ENCODE measurements at places on chromosomes 7 and 10.

DNA sequence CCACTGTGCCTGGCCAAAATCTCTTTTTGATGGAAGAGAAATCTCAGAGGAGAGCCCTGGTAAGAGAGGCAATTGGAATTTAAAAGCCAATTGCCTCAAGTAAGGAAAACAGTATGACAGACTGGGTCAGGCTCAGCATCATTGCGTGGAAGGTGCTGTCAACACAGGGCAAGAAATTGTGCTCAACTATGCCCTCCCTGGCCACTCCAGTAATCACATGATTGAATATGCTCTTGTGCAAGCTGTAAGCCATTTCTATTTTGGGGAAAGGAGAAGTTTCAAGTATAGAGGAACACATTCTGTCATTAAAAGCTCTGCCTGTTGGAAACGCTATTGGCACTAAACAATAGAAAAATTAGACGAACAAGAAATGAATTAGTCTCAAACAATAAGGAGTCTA is 1127.7 kb downstream of the REEP3 start:
- no peak for DNase-seq

GRCh38 chr10:132579027-132579859 is 41.7 kb downstream of the INPP5A start:
- no peak for DNase-seq

DNA sequence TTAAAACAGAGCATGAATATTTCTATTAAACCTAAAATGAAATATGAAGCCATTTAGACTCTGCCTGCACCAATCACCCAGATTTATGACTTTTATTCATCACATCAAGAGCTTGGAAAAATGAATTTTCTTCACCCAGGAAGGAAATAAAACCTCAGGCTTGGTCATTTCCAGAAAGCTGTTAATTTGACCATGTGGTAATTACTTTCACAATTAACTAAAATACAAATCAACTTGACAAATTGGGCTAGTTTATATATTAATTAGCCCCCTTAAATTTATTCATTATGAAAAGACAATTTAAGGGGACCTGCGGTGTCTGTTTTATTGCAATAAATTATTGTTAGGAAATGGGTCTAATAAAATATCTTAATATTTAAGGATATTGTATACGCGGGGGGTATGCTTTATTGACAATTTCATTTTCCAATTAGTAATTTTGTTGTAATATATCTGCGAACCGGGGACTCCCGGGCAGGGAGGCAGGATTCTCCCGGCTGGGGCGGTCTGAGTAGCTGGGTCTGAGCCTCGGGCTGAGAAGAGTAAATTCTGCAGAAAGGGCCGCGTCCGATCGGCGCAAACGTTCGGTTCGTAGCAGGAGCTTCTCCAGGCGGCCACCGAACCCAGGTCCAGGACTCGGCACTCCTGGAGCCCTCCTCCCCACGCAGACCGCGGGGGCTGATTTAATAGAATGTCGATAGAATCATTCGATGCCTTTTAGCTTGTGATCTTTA is 9.4 kb upstream of the MNX1 start:
- DNase-seq: no peak

DNA sequence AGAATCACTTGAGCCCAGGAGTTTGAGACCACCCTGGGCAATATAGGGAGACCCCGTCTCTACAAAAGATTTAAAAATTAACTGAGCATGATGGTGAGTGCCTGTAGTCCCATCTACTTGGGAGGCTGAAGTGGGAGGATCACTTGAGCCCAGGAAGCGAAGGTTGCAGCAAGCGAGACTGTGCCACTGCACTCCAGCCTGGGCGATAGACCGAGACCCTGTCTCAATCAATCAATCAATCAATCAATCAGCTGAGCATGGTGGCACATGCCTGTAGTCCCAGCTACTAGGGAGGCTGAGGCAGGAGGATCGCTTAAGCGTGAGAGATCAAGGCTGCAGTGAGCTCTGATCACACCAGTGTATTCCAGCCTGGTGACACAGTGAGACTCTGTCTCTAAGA is 40.5 kb downstream of the DNAJB12 start:
- no peak for DNase-seq

DNA sequence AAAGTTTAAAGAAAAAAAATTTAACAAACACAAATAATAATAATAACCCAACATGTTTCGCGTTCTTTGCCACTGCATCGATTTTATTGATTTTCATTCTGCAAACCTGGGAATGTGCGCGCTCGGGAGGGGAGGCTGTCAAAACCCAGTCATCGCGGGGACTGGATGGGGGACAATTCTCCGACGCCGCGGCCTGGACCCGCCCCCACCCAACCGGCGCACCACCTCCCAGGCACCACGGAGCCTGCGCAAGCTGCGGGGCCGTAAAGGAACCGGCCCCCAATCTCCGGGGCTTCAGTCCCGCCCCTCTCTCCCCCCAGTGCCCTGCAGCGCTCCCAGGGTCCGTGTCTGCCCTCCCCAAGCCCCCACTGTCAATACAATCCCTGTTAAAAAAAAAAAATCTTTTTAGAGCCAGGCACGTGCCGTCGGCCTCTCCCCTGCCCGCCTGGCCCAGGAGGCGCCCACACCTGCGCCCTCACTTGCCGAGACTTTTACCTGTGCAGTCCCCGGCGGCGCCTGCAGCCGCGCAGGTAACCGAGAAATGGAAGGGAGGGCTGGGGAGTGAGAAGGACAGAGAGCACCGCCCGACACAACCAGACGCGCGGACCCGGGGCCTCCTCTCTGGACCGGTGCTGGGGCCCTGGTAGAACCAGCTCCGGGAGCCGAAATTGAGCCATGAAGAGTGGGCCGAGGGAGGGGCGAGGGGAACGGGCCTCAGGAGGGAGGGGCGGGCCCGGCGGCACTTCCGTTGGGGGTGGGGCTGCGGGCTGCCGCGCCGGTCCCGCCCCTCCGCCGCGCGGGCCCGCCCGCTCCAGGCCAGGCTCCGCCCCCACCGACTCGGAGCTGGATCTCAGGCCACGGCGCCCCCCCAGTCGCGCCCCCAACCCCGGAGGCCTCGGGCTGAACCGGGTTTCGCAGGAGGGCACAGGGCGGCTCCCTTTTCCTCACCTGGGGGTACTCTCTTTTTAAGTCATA is 7.6 kb upstream of the ZNF503 start:
- DNase-seq: no peak

- no peak for DNase-seq
These were observed 241.8 kb downstream of the CREB5 start for GRCh38 chr7:28654110-28654509.

DNA sequence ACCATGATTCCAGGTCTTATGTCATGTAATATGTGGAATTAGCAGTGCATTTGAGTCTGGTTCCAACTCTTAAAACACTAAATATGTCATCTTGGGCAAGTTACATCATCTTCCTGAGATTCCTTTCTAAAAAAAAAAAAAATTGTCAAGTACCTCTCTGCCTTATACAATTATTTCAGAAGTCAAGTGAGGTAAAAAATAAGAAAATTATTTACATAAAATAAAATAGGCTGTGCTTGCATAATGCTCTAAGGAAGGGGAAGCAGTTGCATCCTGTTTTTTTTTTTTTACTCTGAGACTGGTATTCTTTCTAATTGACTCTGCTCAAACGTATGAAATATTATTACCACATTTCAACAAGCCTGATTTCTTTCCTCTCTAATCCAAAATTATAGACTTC is 55.1 kb upstream of the SEMA3A start:
- DNase-seq: no peak

DNA sequence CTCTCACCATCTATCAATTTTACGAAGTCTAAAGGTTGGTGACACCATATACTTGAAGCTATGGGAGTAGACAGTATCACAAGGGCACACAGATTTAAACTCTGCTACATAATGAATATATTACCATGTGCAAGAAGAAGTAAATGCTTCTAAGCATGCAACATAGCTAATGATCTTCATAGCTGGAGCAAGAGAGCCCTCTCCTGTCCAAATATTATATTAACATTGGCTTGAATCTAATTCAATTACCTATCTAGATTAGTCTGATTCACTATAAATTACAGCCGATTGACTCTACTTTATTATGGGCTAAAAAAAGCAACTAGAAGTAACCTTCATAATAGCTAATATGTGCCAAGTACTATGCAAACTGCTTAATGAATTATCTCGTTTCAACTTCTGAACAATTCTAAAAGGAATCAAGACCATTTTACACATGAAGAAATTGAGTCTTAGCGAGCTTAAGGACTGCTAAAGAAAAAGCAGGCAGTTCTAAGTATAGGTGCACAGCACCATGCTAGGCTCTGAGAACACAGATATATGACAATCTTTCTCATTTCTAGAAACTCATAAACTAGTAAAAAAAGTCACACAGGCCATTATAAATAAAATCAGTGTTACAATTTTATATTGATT is 21.9 kb downstream of the FRA10AC1 start:
- no peak for DNase-seq

GRCh38 chr7:145737617-145738016 is 379.0 kb upstream of the CNTNAP2 start:
- DNase-seq: no peak

DNA sequence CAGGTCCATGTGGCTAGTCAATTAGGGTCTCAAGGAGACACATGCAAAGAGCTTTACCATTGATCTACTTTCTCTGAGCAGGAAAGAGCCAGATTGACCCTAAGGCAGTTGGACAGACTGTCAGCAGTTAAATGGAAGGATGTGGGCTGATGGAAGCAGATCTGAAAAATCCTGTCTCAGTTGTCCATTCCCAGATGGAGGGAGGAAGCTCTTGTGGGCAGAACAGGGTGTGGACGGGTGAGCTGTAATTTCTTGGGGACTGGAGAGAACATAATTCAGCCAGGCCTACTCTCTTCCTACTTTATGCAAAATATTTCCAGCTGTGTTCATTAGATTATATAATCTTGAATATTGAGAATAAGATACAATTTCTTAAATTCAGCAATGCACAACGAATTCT is 163.6 kb downstream of the GNAT3 start:
- DNase-seq: no peak

- DNase-seq: no peak
These were observed 43.3 kb downstream of the C10orf120 start for GRCh38 chr10:122656308-122656705.

- DNase-seq: no peak
These were observed 155.0 kb downstream of the GALNT17 start for GRCh38 chr7:71286924-71287323.

DNA sequence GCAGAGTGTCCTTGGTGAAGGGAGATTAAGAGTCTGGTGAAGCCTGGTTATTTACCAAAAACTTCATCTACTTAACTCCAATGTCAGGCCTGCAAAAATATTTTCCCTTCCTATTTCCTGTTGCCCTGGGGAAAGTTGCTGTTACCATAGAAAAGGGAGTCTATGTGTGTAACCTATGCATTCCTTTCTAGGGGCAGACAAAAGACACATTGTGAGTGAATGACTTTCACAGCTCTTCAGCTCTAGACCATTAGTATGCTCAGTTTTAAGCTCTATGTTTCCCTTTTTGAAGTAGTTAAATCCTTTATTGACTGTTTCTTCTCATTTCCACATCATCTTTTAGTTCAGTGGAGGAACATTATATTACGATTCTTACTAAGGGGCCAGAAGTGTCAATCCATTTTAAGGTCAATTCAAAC is 45.6 kb upstream of the SGCE start:
- no peak for DNase-seq

GRCh38 chr10:24930427-24930826 is 22.0 kb downstream of the PRTFDC1 start:
- DNase-seq: no peak

DNA sequence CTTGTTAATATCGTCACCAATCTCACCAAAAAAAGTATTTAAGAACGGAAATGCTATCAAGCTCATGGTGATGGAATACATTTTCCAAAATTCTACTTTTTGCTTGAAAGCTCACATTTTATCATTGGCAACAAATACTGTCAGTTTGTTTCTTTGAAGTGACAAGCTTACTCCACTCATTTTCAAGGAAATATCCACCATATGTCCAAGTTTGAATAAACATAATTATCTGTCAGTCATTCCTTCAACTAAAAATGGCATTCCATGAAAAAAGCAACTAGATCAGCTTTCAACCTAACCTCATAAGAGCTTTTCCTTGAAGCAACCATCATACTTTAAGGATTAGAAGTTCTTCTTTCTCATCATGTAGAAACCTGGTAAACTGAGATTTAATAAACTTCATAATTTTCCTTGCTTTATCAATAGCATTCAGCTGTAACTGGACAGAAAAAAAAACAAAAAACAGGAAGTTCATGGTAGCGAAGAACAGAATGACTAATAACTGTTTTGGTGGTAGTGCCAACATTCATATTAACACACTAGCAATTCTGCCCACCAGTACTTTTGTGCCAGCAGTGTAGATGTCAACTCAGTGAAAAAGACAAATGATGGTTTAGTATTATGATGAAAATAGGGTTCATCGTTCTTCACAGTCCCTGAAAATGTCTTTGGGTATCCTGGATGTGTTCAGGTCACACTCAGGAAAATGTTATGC is 764.9 kb downstream of the GRM8 start:
- no peak for DNase-seq

- DNase-seq: no peak
These were observed 278.7 kb downstream of the CCSER2 start for GRCh38 chr10:84607044-84607443.

- DNase-seq: no peak
These were observed 28.6 kb upstream of the TMEM178B start for GRCh38 chr7:141045126-141045841.

DNA sequence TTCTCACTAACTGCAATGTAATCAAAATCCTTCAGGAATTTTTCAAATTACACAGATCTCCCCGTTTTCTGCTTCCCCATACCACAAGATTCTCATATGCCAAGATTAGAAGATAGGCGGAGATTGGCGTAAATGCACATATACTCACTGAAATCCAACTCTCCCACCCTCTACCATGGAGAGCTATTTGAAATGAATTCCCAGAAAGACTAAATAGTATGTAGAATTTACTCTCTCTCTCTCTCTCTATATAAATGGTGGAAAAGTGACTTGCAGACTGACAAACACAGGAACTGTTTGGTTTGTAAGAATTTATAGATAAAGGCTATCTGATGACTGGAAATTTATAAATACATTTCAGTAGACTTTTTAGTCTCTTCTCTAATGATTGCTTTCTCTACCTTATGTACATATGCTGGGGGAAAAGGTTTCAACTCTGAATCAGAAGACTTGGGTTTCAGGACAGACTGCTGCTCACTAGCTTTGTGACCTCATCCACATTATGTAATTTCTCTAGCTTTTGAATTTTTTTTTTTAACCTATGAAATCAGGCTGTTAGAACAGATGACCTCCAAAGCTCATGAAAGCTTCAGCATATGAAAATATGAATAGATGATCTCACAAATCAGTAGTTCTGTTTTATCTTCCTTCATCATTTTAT is 67.8 kb upstream of the CSTF2T start:
- no peak for DNase-seq

DNA sequence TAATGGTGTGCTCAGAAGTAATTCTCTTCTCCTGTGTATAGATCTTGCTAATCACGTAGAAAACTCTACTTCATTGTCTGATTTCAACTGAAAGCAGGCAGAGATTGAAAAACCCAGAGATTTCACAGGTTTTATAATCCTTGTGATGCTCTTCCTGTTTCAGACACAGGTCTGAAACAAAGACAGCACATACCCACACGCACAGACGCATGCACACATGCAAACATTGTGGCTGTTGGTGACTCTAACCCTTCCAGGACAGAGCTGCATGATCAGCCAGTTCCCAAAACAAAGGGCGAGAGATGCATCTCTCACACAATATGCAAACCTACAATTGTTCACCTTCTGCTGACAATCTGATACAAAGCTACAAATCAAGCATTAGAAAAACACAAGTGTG is 11.1 kb upstream of the TFEC start:
- DNase-seq: no peak

Data from occipital lobe (tissue), 3 donors.